Fibroblast of the aortic adventitia (primary cell): ENCODE measurements at places on chromosomes 2 and 18. TPM values are rescaled to one million over a fixed set of nuclear protein-coding genes. Genes with fewer than 3 reads are reported as not detected.

FAM110C gene
- total RNA-seq: not detected in 2 replicates

SIX3 gene
- total RNA-seq: not detected in 2 replicates

SPIRE1 gene
- total RNA-seq: 27.7 and 43.4 TPM in 2 replicates

SPHKAP gene
- 0.09 TPM in 1 of 2 replicates, not detected in the other for total RNA-seq

LHCGR gene
- 0.25 TPM in 1 of 2 replicates, not detected in the other for total RNA-seq

MAB21L4 gene
- total RNA-seq: not detected in 2 replicates

GALR1 gene
- under 0.01 TPM in 1 of 2 replicates, not detected in the other for total RNA-seq

DSC1 gene
- 0.25 TPM in 1 of 2 replicates, not detected in the other for total RNA-seq

STPG4 gene
- total RNA-seq: 0.09 TPM in 1 of 2 replicates, not detected in the other

EMILIN1 gene
- 81.3 and 153 TPM in 2 replicates for total RNA-seq

LCT gene
- not detected in 2 replicates for total RNA-seq

QPCT gene
- total RNA-seq: 1.7 and 8.3 TPM in 2 replicates

ARHGAP15 gene
- total RNA-seq: not detected in 2 replicates

GKN2 gene
- not detected in 2 replicates for total RNA-seq

HOXD12 gene
- total RNA-seq: not detected in 2 replicates

POTEF gene
- not detected in 2 replicates for total RNA-seq
